ENCODE measurements at places on chromosomes 3 and 15. TPM values are rescaled to one million over a fixed set of nuclear protein-coding genes. Genes with fewer than 3 reads are reported as not detected.

Gene SCAMP5
- polyA plus RNA-seq = 0.15 TPM

- no peaks in the 10 kb centered on the region for H3K27me3 ChIP-seq
- H3K36me3 ChIP-seq = no peaks in the 10 kb centered on the region
Measured at GRCh38 chr3:25291481-25291905, 136.6 kb upstream of the RARB start.

DNA sequence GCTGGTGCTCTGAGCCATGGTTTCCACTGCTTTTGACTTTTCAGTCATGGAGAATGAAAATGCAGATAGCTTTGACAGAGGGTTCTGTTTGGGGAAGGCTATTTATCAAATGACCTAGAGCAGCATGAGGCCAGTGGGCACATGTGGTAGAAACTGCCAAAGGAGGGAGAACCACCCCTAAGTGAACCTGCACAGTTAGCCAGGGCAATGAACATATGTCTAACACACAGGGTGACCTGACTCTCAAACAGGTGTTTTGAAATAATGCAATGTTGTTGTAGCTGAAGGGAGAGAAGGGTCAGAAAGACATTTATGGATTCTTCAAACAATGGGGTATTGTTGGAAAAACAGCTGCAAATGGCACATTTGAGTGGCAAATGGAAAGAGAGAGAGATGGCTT lies 174.4 kb upstream of the FAM3D start:
- no peak overlapping the region for H3K4me3 ChIP-seq
- H3K4me1 ChIP-seq = no peaks in the 10 kb centered on the region
- no peak overlapping the region for H3K27ac ChIP-seq
- no peaks in the 10 kb centered on the region for H3K27me3 ChIP-seq
- no peaks in the 10 kb centered on the region for H3K36me3 ChIP-seq

DNA sequence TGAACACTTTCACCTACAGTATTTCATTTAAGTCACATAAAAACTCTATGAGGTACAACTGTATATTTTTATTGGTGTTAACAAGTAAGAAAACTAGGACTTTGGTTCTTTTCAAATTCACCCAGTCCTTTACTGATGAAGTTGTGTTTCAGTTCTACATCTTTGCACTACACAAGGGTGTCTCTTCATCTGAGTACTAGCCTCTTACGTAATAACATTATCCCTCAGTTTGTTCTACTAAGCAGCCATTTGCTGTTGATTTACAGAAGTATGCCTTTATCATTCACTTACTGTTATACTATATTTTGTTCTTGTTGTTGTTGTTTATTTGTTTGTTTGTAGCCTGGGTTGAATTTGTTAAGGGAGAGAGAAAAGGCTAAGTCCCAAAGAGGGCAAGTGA lies 311.9 kb downstream of the PLOD2 start:
- H3K4me1 ChIP-seq = no peaks in the 10 kb centered on the region
- no peak overlapping the region for H3K27ac ChIP-seq
- DNase-seq = no peak
- H3K4me3 ChIP-seq = no peak overlapping the region
- H3K36me3 ChIP-seq = no peaks in the 10 kb centered on the region

Measured in naive thymus-derived CD4-positive, alpha-beta T cell (primary cell).